ENCODE measurements at places on chromosomes 2 and 18. TPM values are rescaled to one million over a fixed set of nuclear protein-coding genes. Genes with fewer than 3 reads are reported as not detected.

- H3K36me3 ChIP-seq = no peaks in the 10 kb centered on the region
- H3K4me3 ChIP-seq = no peak overlapping the region
- H3K4me1 ChIP-seq = no peaks in the 10 kb centered on the region
Observed at GRCh38 chr18:54734059-54734458, 94.2 kb upstream of the RAB27B start.

- H3K4me1 ChIP-seq = peaks cover 6% of the 10 kb centered on the region
- no peaks in the 10 kb centered on the region for H3K36me3 ChIP-seq
- no peaks in the 10 kb centered on the region for H3K27me3 ChIP-seq
Observed at GRCh38 chr2:233011268-233011650, 1.8 kb downstream of the NGEF start.

CPLX4 gene
- polyA plus RNA-seq = 0.05 TPM

DNA sequence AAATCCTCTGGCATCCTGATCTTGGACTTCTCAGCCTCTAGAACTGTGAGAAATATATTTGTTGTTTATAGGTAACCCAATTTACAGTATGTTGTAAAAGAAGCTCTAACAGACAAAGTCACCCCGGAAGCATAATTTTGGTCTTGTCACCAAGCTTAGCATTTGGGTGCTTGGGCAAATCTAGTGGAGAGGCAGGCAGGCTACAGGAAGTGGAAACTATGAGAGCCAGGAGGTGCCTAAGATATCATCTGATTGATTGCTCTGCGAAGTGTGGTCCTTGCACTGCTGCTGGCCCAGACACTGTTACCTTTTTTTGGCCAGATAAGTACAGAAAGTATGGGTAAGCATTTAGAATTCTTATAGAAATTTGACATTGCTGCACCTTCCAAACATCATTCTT lies 102.9 kb downstream of the CDC42EP3 start:
- H3K27me3 ChIP-seq = no peaks in the 10 kb centered on the region
- H3K4me1 ChIP-seq = peaks cover 4% of the 10 kb centered on the region
- H3K36me3 ChIP-seq = no peaks in the 10 kb centered on the region
- H3K27ac ChIP-seq = no peak overlapping the region
- no peak for DNase-seq

LOXL3 gene
- 1.6 TPM for polyA plus RNA-seq
